NCI-H446 (cell line): ENCODE measurements at places on chromosomes 7 and 10.

DNA sequence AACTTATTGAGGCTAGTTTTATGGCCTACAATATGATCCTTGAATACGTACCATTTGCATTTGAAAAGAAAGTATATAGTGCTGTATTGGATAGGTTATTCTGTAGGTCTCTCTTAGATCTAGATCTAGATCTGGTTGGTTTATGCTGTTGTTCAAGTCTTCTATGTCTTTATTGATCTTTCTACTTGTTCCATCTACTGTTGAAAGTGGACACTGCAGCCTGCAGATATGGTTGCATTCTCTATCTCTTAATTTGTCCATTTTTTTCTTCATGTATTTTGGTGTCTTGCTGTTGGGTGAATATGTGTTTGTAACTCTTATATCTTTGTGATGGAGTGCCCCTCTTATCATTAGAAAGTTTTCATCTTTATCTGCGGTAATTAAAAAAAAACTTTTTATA lies 139.4 kb upstream of the PCDH15 start:
- no peak for DNase-seq

- DNase-seq = no peak
These were observed 2.3 kb upstream of the ELFN1 start for GRCh38 chr7:1667566-1668395.

DNA sequence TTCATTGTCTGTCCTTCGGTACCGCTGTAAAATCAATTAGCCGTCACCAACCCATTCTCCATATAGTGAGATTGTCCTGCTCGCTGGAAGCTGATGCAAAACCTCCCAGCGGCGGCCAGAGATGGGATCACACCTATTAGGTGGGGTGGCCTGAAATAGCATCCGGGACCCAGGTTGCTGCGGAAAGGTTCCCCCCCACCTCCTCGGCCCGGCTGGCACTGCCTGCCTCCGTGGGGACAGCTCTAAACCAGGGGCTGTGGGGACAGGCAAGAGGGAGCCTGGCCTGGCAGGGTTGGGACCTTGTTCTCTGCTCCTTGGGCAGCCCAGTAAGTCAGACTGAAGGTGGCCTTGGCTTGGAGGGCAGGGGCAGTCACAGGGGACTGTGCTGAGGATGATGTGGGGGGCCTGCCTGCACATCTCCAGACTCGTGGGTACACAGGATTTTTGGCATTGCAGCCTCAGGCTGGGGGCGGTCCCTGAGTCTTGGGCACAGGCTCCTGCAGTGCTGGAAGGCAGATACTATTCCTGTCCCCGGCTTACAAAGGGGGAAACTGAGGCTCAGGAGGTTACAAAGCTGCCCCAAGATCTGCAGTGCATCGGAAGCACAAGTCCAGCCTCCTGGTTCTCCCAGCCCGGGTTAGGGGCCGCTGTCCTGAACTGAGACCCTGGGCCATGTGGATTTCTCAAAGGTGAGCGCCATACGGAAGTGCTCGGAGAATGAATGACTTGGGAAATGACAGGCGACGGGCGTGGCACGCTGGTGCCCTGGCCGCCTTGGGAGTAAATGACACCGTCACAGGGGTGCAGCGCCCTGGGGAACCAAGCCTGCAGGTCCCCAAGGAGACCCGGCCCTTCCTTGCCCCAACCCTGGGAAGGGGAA lies 65.6 kb downstream of the UNCX start:
- no peak for DNase-seq

DNA sequence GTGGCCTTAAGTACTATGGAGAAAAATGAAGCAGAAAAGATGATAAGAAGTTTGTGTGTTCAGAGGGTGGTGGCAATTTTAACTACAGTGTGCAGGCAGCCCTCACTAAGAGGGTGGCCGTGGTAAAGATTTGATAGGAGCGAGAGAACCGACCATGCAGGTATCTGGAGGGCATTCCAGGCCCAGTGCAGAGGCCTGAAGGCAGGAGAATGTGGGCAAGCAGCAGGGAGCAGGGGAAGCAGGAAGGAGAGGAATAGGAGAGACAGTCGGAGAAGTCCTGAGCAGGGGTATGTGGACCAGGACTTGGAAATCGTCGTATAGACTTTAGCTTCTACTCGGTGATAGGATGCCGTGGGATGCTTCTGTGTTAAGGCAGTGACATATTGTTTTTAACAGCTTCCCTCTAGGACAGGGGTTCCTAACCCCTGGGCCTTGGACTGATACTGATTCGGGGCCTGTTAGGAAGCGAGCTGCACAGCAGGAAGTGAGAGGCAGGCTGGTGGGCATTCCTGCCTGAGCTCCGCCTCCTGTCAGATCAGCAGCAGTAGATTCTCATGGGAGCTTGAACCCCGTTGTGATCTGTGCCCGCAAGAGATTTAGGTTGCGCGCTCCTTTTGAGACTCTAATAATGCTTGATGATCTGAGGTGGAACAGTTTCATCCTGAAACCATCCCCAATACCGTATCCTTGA lies 227.2 kb downstream of the CCDC3 start:
- no peak for DNase-seq

DNA sequence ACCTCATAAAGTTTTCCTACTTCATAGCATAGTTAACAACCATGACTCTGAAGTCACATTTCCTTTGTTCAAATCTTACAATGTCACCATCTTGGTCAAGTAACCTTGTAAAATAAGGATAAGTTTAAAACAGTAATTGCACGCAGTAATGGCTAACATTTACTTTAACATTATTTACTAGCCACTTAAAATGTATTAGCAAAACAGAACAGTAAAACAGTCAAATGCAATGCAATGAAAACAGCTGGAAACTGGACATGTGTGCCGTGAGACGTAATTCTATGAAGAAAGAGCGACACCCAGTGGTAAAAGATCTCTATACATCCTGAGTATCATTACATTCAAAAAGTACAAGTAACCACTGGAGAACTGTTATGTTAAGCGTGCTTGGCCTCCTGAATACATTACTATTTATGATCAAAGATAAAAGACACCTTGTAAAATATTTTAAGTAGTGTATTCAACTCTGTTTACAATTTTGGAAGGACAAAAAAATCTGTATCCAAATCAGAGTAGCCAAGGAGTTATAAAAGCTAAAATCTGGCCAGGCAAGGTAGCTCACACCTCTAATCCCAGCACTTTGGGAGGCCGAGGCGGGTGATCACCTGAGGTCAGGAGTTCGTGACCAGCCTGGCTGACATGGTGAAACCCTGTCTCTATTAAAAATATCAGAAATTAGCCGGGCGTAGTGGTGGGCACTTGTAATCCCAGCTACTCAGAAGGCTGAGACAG lies 27.2 kb downstream of the ATE1 start:
- DNase-seq = peak; percentile 28
